ENCODE measurements at places on chromosomes 11 and 22.

DNA sequence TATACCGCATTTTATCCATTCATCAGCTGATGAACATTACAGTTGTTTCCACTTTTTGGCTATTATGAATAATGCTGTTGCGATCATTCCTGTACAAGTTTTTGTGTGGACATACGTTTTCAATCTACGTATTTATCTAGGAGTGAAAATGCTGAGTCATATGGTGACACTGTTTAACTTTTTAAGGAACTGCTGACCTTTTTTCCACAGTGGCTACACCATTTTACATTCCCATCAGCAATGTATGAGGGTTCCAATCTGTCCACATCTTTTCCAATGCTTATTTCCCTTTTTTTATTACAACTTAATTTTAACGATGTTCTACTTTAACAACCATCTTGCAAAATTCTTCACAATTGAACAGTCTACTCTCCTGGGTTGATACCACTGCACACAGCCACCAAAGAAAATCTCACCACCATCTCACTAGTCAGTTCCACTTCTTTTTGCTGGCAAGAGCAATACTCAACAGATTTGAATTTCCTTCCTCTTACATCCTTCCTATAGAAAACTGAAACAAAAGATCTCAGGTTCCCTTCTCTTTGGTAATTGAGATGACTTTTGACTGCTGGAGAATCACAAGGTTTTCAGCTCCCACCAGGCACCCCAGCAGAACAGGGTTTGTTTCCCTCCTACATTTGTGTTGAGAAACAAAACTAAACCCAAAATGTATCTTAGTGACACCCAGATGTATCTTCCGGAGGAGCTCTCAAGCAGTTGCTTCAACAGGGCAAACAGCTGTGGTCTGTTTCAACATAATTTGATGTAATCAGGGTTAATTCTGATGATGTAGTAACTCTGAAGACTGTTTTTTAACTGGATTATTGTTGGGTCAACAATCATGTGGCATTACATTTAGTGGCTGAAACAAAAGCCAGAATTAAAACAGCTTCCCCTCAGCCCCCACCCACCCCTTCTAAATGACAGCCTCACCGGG lies 7.0 kb upstream of the GAB2 start:
- DNase-seq: peak; percentile 94

- DNase-seq: no peak
Observed at GRCh38 chr11:120244476-120245365, 4.8 kb downstream of the POU2F3 start.

GRCh38 chr11:10358696-10359095 lies 53.8 kb downstream of the ADM start:
- no peak for DNase-seq

- DNase-seq: no peak
Observed at GRCh38 chr22:39379756-39380730, 19.5 kb upstream of the TAB1 start.

DNA sequence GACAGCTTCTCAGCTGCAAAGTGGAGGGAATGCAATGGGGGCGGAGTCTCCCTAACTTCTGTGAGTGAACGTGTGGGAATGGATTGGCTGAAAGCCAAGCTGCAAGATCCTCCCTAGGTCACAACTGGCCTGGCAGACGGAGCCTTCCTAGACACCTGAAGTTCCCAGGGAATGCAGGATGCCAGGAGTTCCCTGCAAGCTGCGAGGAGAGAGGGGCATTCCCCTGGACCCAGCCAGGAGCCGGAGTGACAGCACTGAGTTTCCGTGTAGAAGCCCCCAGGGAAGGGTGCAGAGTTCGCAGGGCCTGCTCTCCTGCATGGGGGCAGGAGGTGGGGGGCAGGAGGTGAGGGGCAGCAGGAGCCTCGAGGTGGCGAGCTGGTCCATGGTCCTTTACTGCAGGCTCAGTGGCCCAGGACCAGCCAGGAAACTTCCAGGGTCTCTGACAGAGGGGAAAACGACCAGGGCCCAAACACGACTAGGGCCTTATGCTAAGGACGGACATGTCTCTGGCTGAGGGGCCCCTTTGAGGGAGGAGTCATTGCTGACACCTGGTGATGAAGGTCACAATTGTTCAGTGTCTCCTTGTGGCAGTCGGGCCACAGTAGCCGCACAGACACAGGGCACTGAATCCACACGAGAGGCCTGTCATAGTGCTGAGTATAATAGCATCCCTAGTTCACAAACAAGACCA lies 141.4 kb downstream of the FBXO7 start:
- no peak for DNase-seq

DNA sequence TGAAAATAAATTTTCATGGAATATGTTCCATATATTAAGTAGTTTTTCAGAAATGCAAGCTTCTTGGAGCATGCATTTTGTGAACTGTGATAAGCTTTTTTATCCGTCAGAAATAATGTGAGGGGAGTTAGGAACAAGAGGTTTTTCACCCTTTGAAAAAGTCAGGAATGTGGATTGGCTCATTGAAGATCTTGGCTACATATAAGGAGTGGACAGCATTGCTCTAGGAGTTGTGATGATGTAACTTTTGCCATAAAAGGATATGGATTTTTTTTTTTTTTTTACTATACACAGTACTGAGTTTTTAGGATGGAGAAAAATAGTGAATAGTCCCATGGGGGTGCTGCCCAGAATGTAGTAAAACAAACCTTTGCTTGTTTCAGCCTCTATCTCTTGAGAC lies 180.2 kb downstream of the NAV2 start:
- DNase-seq: no peak

All from inflammatory macrophage (primary cell).